Dermis microvascular lymphatic vessel endothelial cell (primary cell): ENCODE measurements at places on chromosomes 5 and 9. TPM values are rescaled to one million over a fixed set of nuclear protein-coding genes. Genes with fewer than 3 reads are reported as not detected.

DNA sequence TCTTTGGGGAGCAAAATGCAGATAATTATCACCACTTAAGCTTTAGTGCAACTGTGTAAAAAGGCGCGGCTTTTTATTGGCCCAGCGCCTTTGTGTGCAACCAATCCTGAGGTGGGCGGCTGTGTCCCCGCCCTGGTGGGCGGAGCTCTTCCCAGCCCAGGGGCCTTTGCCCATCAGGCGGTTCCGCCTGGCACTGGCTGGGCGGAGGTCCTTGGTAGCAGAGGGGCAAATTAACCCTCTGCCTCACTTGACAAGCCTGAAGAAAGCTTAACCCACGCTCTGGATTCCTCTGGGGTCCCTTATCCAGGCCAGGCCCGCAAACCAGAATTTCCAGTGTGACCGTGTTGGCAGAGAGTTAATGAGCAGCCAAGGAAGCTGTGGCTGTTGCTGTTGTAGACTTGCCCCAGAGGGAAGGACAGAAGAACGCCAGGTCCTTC lies 12.8 kb upstream of the NIPAL4 start:
- DNase-seq, result no peak

DNA sequence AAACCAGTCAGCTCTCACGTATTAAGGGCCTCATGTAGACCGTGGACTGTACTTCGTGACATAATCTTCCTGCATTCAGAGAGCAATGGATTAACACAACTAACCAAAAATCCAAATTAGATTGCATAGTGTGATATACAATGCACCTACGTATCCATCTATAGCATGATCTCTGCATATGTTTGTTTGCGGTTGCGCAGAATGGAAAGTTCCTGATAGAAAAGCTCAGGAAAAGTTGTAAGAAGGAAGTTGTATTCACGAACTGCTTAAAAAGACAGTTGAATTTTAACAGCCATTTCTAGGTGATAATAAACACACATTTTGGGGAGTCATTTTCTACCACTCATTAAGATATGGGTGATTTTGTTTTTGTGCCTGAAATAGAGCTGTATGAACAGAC lies 869.0 kb downstream of the TLE4 start:
- DNase-seq, result no peak

PELO gene
- total RNA-seq, result 23.0 and 26.6 TPM in 2 replicates

DNA sequence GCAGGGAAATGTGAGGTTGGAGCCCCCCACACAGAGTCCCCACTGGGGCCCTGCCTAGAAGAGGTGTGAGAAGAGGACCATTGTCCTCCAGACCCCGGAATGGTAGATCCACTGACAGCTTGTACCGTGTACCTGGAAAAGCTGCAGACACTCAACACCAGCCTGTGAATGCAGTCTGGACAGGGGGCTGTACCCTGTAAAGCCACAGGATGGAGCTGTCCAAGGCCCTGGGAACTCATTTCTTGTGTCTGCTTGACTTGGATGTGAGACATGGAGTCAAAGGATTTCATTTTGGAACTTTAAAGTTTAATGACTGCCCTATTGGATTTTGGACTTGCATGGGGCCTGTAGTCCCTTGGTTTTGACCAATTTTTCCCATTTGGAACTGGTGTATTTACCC lies 535.0 kb upstream of the MEF2C start:
- no peak for DNase-seq

- DNase-seq, result no peak
Measured at GRCh38 chr5:128764601-128765310, 200.5 kb upstream of the SLC27A6 start.

DNA sequence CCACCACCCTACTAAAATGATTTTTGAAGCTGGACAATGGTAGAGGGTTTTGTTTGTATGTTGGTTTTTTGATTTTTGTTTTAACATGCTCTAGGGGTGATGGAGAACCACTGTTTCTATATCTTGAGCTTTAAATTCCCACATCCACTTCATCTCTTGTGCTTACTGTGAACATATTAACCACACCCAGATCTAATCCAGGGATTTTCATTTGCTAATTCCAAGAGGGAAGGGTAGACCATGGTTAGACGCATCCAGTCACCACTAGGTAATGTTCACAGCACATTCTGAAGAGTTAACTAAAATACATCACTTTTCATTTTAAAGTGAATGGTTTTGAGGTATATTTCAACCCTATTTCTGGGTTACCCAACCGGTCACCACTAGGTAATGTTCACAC lies 36.5 kb upstream of the IQGAP2 start:
- no peak for DNase-seq

DNA sequence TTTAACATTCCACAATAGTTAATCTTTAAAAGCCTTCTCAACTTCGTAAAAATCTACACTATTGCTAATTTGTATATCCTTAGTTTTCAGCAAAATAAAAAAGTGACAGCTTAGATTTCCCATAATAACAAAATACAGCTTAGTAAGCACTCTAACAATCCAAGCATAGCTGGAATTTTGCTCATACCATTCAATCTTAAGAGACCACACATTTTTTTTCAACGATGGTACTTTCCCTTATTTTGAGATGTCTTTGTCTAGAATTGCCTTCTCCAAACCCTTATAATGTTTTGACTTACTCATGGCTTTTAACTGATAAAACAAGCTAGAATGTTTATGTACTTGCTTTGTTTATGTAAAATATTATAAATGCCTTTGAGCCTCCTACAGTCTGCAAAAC lies 65.6 kb downstream of the HOMER1 start:
- no peak for DNase-seq

DNA sequence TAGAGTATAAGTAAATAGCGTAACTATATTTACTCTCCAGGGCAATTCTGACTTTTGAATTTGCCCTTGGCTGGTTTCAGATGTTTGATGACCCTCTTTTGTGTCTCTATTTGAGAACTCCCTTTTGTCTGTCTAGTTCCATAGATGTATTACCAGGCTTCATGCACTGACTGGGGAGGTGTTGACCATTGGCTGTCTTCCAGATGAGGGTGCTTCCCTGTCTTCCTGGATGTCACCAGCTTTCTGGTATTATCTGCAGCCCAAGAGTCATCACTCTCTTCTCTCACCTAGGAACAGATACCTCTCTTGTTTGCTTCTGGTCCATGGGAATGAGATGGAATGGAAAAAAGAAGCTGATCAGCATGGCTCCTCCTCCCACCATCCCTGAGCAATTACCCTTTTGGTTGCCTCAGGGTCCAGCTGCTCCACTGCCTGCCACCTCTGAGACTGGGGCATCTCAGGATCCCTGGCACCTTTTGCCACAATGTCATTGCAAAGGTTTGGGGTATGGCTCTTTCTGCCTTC lies 58.7 kb upstream of the TMED7 start:
- DNase-seq, result no peak

GRCh38 chr9:76289042-76289441 lies 105.2 kb downstream of the RFK start:
- DNase-seq, result no peak

SLF1 gene
- 4.3 and 6.9 TPM in 2 replicates for total RNA-seq

PCDHGA4 gene
- 0.90 and 2.1 TPM in 2 replicates for total RNA-seq

PCDHA4 gene
- total RNA-seq, result under 0.01 and 0.25 TPM in 2 replicates

GRCh38 chr9:11933926-11934325 lies 759.3 kb upstream of the TYRP1 start:
- DNase-seq, result no peak

- DNase-seq, result no peak
Measured at GRCh38 chr9:133264235-133264764, 10.7 kb downstream of the ABO start.

GABRB2 gene
- not detected in 2 replicates for total RNA-seq

- no peak for DNase-seq
Measured at GRCh38 chr9:134317790-134318414, 8.4 kb upstream of the RXRA start.

GRCh38 chr5:170252720-170253350 lies 20.1 kb downstream of the C5orf58 start:
- no peak for DNase-seq

- DNase-seq, result peak; percentile 45
Measured at GRCh38 chr9:111566234-111566633, 33.2 kb downstream of the PTGR1 start.

LRRC70 gene
- 43.4 and 63.7 TPM in 2 replicates for total RNA-seq

DNA sequence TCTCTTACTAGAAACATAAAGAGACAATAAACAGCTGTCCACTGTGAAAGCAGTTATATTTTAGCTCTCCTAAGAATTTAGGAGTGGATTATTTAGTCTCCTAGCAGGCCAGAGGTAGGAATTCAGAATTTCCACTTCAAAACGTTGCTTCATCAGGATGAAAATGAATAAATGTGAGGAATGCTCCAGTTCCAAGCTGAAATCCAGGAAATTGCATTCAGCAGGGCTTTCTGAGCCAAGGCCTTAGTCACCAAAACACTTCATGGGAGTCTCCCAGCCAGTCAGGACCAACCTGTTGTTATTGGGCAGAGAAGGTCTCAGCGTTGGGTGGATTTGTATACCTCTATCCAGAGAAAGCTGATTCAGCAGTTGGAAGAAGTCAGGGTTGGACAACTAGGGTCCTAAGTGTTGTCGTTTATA lies 1040.3 kb downstream of the TLE1 start:
- DNase-seq, result no peak

- no peak for DNase-seq
Measured at GRCh38 chr9:81150016-81150625, 539.2 kb downstream of the TLE1 start.
